Kidney epithelial cell (primary cell): ENCODE measurements at places on chromosomes 7 and 10. TPM values are rescaled to one million over a fixed set of nuclear protein-coding genes. Genes with fewer than 3 reads are reported as not detected.

- DNase-seq: no peak
Observed at GRCh38 chr7:92259062-92259461, 13.3 kb downstream of the ANKIB1 start.

- DNase-seq: no peak
Observed at GRCh38 chr7:137753067-137753466, 93.7 kb downstream of the DGKI start.

DNA sequence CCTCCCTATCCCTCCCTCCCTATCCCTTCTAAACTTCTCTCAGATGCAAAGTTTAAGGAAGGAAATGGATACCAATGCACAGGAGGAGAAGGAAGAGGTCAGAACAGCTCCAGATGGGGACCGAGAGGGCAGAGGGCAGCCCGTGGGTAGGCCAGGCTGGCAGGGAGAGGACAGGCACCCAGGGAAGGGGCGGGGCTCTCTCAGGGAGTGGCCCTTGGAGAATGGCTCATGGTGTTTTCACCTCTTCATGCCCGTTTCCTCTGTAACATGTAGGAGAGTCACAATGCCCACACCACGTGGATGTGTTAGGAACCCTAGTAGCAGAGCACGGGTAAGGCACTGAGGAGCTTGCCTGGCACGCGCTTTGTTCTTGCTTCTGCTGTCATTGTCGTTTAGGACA is 264.5 kb downstream of the CELF2 start:
- DNase-seq: no peak

Gene ERVW-1
- not detected in 2 replicates for total RNA-seq

Gene MDFIC
- 8.3 and 9.7 TPM in 2 replicates for total RNA-seq
